Lung microvascular endothelial cell (primary cell): ENCODE measurements at places on chromosomes 16 and 17.
A peak's percentile ranks its signal among the peaks of the same experiment; 100 is the strongest.

DNA sequence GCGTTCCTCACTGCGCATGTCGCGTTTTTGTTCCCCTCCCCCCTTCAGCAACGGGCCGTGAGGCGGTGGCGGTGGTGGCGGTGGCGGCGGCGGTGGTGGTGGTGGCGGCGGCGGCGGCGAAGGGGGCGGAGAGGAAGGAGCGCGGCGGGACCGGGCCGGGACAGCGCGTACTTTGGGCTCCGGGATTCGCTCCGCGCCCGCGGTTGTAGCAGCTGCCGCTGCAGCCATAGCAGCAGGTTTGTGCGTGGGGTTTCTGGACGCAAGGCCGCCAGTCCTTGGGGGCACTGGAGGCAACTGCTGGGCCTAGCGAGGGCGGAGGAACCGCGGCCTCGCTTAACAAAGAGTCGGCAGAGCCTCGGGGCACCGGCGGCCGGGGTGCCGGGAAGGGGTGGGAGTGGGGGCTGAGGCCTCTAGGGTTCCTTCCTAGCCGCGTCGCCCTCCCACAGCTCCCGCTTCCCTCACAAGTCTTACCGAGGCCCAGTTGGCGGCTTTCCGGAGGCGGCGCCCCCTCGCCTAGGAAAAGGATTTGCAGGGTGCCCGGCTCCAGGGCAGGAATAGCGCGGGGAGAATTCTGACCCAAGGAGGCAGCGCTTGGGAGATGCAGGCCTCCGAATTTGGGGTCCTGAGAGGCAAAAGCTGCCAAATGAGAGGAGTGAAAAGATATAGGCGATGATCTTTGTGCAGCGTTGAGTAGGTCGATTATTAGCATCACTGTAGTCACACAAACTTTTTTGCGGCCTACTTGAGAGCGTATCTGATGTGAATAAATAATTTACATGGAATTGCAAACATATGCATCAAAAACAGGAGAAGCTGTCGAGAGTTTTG lies at the start of gene DDX42:
TSS of gene DDX42 (plus strand) at position 30 of the 828 bp plus-strand sequence. CDS start 12,880 bp downstream, outside the sequence.
- peak; percentile 71 for DNase-seq

DNA sequence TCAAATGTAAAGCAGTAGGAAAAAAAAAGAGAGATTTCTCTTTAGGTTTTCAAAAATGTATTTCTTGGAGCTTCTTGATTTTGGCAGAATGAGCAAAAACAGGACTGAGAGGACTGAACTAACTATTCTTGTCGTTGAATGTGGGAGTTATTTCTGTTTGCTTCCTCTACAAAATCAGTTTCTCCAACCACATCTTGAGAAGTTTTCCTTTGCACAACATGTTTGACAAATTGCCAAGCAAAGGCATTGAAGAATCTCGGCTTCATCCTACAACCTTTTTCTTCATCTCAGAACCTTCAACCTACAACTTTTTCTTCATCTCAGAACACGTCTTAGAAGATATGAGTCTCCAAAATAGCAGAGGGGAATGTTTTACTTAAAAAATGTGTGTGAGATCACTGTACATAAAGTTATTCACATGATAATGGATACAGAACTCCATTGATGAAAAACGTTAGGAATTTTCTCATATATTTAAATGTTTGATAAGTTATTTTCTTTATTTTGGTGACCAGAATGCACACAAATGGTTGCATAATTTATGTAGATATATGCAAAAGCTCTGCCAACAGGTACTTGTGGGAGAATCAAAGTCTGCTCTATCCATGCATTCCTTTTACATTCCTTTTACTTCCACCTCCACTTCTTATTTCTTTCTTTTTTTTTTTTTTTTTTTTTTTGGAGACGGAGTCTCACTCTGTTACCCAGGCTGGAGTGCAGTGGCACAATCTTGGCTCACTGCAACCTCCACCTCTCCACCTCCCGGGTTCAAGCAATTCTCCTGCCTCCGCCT lies 370.0 kb downstream of the KCNJ2 start:
- DNase-seq = no peak

DNA sequence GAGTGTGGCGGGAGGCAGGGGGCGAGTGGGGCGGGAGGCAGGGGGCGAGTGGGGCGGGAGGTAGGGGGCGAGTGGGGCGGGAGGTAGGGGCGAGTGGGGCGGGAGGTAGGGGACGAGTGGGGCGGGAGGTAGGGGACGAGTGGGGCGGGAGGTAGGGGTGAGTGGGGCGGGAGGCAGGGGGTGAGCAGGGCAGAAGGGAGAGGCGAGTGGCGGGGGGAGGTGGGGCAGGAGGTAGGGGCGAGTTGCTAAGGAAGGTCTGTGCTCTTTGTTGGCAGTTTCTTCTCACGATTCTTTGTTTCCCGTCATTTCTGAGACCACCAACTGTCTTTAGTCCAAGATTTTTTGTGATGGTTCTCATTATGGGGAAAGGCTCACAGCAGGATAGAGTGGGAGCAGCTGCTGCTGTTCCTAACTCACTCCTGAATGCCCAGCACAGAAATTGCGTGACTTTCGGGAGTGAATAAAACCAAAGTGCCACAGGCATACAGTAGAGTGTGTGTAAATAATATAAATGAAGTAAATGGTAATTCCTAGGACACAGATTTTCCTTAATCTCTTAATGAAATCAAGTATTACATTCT lies 44.7 kb downstream of the COG7 start:
- no peak for DNase-seq

GRCh38 chr16:27245276-27246172 lies 23.0 kb downstream of the NSMCE1 start:
- peak; percentile 88 for DNase-seq

DNA sequence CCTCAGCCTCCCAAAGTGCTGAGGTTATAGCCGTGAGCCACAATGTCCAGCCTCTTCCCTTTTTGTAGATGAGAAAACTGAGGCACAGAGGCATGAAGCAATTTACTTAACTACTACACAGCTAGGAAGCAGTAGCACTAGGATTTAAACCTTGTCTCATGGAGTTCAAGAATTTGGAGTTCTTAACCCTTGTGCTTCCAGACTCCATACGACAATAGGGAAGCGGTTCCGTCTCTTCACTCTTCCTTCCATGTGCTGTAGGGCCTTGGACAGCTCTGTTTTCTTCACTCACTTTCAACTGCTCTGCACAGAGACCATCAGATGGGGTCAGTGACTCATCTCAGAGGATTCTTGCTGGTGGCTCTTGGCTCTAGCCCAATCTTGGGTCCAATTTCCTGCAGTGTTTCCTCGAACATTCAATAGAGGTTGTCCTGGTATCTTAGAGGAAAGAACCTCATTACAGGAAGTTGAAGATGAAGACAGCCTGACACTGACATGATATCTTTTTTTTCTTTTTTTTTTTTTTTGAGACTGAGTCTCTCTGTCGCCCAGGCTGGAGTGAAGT lies 19.3 kb downstream of the ITGAL start:
- DNase-seq = peak; percentile 83

- no peak for DNase-seq
Measured at GRCh38 chr17:71970312-71970711, 150.5 kb upstream of the SOX9 start.

GRCh38 chr16:72848759-72849664 lies 198.9 kb downstream of the ZFHX3 start:
- peak; percentile 97 for DNase-seq

GRCh38 chr17:19378416-19379360 lies at the start of gene MAPK7:
TSS of gene MAPK7 (plus strand) at chr17:19378498. CDS start at chr17:19378901, 403 bp downstream.
- DNase-seq = peak; percentile 17

DNA sequence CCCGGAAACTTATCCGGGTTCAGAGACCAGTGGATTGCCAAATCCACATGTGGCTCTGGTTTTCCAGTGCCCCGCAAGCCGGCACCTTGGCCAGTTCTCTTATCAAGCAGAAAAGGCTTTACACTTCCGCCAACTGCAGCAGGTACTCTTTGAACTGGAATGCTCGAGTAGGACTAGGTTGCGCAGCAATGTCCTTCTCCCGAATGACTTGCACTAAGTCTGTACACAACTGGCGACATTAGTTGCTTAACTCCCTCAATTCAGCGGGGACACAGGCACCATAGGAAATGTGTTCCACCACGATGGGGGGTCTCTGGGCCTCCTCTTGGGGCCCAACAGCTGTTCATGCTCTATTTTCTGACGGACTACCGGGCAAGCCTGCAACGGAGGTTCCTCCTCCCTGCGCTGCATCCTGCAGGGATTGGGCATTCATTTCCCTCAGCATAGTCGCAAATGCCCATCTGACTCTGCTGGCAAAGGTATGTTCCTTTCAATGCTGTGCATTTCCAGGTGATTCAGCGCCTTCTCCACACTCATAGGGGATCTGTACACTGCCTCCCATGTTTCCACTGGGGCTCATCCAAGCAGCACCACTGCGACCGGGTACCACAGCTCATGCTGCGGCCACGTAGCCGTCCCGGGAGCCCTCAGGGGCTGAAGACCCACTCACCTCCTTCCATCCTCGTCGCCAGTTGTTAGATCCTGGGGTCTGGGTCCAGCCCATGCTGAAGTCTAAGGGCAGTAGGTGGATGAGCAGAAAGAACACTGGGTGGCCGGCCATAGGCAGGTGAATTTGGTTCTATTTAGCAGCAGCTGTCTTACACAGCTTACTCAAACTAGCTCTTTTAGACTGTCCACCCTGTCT lies 34.2 kb upstream of the APPBP2 start:
- DNase-seq = no peak

DNA sequence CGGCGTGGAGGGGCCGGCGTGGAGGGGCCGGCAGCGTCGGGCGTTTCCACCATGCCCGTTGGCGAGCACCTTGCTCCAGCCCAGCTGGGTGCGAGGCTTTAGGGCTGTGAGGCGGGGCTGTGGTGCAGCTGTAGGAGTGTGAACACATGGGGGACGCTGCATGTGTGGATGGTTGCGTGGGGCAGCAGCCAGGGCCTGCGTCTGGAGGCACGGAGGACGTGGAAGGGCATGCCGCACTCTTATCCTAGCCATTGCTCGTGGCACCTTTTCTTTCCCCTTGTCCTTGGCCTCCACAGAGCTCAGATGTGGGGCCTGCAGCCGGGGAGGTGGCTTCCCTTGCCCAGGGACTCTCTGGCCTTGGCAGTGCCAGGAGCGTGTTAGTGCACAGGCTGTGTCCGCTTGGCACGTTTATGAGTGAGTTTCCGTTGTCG lies 47.8 kb downstream of the PDPK1 start:
- no peak for DNase-seq

- no peak for DNase-seq
Measured at GRCh38 chr16:88705801-88706228, 393 bp downstream of the RNF166 start.

DNA sequence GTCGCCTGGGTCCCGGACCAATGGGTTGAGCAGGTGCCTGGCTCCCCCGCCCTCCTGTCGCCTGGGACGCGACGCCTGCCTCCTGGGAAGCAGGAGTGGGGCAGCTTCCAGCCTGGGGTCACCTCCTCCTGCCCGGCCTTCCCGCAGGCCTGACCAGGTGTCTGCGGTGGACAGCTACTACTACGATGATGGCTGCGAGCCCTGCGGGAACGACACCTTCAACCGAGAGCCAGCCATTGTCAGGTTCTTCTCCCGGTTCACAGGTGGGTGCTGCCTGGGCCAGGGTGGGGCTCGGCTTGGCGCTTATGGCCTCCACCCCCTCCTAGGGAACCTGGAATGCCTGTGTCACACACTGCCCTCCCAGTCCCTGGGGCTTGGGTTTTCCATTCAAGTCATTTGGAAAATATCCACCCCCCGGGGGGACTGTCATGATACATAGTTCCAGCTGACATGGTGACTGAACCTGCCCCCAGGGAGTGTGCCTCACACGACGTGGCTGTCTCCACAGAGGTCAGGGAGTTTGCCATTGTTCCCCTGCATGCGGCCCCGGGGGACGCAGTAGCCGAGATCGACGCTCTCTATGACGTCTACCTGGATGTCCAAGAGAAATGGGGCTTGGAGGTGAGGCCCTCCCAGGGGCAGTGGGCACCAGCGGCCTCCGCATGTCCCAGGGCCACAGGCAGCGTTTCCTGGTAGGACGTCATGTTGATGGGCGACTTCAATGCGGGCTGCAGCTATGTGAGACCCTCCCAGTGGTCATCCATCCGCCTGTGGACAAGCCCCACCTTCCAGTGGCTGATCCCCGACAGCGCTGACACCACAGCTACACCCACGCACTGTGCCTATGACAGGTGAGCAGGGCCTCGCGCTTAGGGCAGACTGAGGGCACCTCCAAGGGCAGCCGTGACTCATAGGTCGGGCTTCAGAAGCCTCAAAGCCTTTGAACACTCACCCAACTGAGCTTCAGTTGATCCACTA lies 2.3 kb downstream of the DNASE1 start:
- no peak for DNase-seq

DNA sequence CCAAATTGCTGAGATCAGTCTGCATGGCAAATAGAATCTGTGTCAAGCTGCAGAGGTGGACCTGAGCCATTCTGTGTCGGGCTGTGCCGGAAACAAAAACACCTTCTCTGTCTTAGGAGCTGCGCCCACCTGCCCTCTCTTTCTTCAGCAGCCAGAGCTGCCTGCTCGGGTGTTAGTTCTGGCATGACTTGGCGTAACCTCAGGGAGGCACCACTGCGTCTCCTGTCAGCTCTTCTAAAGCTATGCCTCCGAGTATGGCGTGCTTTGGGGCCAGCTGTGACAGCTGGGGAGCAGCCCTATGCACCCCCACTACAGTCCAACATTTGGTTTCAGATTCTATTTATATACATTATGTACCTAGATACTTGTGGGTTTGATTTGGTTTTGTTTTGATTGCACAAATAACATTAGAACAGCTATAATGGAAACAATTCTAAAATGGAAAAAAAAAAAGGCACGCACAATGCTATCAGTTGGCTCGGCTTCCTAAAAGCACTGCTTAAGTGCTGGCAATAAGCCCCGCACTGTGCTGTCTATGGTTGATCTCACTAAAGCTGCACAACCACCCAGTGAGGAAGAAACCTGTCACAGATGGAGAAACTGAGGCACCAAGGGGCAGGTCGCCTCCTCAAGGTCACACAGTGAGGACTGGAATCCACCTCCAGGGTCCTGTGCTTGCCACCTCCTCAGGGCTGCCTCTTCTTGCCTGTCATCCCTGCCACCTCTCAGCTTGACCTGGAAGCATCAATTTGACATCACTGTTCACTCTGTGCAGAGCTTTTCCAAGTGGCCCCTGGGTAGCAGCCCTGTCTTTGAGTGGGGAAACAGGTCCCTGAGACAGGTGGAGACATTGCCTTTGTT lies 18.7 kb upstream of the ADGRG1 start:
- DNase-seq = peak; percentile 46

DNA sequence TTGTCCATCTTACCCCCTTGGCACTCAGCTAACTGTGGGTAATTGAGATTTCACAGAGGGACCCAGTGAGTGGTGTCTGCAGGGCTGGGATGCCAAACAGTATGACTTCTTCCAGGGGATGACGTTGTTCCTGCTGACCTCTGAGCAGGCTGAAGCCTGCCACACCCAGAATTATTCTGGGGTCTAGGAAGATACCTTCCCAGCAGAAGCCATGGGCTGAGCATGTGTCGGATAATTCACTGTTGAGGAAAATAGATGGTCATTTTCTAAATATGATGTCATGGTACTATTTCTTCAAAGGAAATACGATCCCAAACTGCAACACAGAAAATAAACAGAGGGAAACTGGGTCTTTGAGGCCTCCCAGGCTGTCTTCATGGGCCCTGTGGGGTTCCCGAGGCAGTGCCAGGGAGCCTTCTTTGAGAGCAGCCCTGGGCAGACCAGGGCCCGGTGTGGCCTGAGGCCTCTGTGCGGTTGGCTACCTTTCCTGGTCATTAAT lies 17.4 kb downstream of the WNT9B start:
- DNase-seq = no peak

GRCh38 chr17:58083491-58084316 lies 485 bp downstream of the DYNLL2 start:
- peak; percentile 56 for DNase-seq
